ENCODE measurements at places on chromosomes 2 and 18.

GRCh38 chr2:200985799-200986198, 22.3 kb upstream of the ORC2 start:
- DNase-seq: no peak

- no peak for DNase-seq
Measured at GRCh38 chr18:24539866-24540617, 79.6 kb downstream of the HRH4 start.

DNA sequence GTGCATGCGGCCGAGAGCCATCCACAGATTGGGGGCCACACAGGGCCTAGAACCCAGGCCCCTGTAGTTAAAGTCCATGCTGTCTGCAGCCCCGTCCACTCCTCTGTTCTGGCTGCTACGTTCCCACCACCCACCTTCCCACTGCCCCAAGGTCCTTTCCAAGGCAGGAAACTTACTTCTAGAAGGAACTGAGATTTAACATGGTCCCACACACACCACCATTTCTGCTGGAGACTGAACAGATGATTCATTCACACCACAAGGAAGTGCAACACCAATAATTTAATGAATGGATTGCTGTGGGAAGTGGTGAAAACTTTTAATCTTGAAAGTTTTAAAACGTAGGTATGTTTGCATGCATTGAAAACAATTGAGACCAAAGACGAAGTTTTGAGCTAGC, 95.2 kb downstream of the LBH start:
- DNase-seq: no peak

DNA sequence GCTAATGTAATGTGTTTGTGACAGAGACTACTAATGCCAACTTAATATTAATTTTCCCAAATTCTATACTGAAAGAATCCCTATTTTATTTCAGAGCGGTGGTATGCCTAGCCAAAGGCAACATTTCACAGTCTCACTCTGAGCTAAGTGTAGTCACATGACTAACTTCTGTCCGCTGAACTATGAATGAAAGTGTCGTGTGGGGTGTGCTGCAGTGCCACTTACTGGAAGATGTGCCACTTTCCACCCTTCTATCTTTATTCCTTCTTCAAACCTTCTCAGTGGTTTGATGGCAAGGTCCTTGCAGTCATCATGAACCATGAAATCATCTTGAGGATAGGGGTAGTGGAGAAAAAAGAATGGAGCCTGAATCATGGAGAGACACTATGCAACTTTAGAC, 47.3 kb upstream of the C1D start:
- no peak for DNase-seq

DNA sequence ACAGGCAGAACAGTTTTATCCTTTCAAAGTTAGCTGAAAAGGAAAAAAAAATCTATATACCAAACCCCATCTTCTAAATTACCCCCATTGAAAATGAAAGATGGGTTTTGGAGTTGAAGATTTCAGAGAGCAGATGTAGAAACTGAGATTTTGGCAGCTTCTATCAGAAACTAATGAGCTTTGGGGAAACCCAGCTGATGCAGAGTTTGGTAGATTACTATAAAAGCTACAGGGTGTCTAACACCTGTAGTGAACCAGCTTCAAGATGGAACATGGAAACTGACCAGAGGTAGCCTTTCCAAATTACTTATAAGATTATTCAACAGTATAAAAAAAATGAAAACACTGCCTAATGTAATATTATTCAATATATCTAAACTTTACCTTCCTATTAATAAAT, 583.1 kb downstream of the XIRP2 start:
- no peak for DNase-seq

GRCh38 chr18:24398540-24398939, 916 bp upstream of the OSBPL1A start:
- no peak for DNase-seq

GRCh38 chr2:20224716-20225293, at the start of gene SDC1:
Gene SDC1, minus strand, starts transcription at chr2:20225130. Its CDS starts 263 bp downstream, at chr2:20224867.
- DNase-seq: no peak

GRCh38 chr2:6814869-6815268, 50.8 kb downstream of the CMPK2 start:
- DNase-seq: no peak

GRCh38 chr2:169329688-169330554, 32.4 kb downstream of the LRP2 start:
- DNase-seq: no peak

DNA sequence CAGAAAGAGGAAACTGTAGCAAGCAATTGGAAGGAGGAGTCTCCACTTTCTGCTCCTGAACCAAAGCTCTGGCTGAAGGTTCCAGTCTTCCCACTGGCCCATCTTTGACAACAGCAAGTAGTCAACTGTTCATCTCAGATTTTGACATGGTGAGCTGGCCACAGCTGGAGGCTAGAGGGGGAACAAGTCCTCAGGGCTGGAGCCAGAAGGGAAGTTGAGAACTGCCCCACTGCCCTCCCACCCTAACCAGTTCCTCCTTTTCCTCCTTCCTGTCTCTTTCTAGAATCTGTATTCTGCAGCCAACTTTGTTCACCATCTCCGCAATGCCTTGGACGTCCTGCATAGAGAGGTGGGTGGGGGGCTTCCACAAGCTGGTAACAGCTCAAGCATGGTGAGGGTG, 105.8 kb downstream of the PLB1 start:
- DNase-seq: no peak

DNA sequence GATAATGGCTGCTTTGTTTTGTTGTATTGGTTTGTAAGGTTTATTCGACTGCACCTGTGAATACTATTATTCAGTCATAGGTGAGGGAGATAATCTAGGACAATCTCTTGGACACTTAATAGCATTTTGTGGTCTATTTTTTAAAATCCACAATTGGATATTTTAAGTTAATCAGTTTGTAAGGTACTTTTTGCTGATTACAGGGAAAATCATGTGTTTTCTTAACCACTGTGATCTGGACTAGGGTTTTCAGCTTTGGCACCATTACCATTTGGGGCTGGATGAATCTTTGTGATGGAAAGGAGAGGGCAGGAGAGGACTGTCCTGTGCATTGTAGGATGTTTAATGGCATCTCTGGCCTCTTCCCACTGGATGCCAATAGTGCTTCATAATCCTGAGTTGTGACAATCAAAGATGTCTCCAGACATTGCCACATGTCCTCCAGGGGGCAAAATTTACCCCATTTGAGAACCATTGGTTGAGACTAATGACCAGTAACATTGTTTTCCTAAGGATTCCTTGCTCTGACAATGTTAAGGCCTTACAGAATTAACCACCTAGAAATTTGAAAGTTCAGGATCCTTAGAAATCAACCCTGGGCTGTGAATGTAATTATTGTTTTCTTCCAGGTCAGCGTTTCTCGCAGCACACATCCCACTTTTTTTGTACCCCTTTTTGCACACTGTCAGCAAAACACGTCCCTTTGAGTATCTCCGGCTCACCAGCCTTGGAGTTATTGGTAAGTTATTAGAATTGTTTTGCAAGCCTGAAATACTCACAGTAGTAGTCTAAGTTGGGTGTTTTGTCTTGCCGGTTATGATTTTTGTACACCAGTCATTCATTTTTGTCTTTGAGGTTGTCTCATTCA, 15.6 kb downstream of the CNOT9 start:
- DNase-seq: no peak

- no peak for DNase-seq
Measured at GRCh38 chr18:26714739-26715138, 150.8 kb downstream of the AQP4 start.

- no peak for DNase-seq
Measured at GRCh38 chr2:164009756-164010337, 274.0 kb upstream of the FIGN start.

- no peak for DNase-seq
Measured at GRCh38 chr2:5530011-5530696, 162.0 kb upstream of the SOX11 start.

DNA sequence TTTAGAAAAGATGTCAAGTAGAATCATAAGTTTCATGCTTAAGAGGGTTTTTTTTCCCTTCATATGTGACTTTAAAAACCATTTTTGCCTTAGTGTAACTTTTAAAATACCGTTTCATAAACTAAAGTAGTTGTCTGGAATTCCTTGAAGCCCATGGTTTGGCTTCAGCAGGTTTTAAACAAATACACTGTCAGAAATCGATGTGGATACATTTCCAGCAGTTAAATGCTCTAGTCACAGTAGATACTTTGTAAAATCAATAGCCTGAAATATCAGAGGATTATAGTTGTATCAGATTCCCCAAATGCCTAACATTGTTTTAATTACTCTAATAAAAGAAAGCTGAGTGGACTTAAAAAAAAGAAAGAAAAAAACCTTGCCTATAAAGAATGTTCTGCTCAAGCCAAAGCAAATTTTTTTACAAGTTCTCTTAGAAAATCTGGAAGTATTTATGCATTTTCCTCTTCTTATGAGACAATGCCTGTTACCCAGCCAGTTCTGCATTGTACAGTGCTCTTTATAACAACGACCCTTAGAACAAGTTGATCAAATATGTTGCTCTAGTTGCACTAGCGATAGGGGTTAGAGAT, 260.5 kb downstream of the LTBP1 start:
- DNase-seq: no peak

DNA sequence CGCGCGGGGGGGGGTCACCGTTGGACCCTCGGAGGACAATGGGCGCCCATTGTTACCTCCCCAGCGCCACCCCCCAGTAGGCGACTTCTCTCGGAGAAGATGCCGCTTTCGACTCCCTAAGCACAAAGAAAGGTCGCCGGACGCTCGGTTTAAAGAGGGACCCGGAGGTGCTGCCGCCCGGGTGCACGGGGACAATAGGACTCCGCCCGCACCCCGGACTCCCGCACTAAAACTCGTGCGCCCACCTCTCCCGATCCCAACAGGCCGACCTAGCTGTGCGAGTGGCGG, 318 bp upstream of the CDC42EP3 start:
- no peak for DNase-seq

DNA sequence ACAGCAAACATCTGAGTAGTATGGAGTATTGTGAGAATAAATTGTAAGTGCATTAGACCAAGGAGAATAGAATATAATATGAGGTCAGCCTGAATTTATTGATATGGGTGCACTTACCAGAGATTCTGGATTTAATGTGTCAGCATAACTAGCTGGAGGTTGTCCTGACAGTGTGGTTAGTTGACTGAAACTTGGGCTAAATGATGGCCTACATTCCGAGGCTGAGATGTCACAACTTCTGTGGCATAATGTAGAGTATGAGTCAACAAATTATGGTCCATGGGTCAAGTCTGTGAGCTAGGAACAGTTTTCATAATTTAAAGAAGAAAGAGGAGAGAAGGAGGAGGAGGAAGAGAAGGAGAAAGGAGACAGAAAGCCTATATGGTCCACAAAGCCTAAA, 127.6 kb downstream of the QPCT start:
- DNase-seq: no peak

DNA sequence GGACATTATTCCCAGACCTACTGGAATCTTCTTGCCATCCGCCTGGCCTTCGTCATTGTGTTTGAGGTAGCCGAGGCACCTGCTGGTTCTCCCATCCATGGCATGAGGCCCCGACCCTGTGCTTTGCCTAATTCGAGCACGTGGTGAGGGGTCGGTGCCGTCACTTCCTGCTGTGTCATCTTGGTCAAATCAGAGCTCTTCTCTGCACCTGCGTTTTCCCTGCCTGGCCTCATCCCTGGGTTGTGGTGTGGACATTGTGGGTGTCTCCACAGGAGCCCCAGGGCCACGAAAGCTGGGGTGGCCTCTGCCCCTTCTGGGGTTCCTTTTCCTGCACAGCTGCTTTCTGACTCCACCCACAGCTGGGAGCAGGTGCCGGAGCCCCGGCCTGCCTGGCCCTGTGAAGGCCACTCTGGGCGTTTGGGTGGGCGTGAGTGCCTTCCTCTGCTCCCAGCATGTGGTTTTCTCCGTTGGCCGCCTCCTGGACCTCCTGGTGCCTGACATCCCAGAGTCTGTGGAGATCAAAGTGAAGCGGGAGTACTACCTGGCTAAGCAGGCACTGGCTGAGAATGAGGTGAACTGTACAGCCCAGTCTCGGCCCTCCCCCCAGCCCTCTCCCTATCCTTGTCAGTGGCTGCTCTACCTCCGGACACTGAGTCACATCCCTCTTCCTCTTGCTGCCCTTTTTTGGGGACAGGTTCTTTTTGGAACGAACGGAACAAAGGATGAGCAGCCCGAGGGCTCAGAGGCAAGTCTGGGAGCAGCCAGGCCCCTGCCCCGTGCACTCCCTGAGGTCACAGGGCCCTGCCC, 34.9 kb downstream of the ANO7 start:
- no peak for DNase-seq

GRCh38 chr2:143816916-143817315, 687.7 kb downstream of the ARHGAP15 start:
- DNase-seq: no peak

Data from CD4-positive, alpha-beta T cell treated with Interleukin-1 beta for 1 hour (primary cell).